ENCODE measurements at places on chromosomes 11 and 22. TPM values are rescaled to one million over a fixed set of nuclear protein-coding genes. Genes with fewer than 3 reads are reported as not detected.

The MRGPRX3 gene
- total RNA-seq: not detected

The DEFB131B gene
- not detected for total RNA-seq

The TESMIN gene
- 2.5 TPM for total RNA-seq

The GRM5 gene
- not detected for total RNA-seq

The KRTAP5-1 gene
- not detected for total RNA-seq

The PNPLA5 gene
- not detected for total RNA-seq

The ABCC8 gene
- not detected for total RNA-seq

The APOL3 gene
- 221 TPM for total RNA-seq

The DDX25 gene
- not detected for total RNA-seq

The MS4A4E gene
- not detected for total RNA-seq

The PRR33 gene
- not detected for total RNA-seq

The OMP gene
- not detected for total RNA-seq

The HOATZ gene
- not detected for total RNA-seq
